SJCRH30 (cell line): ENCODE measurements at places on chromosomes 7 and 10. TPM values are rescaled to one million over a fixed set of nuclear protein-coding genes. Genes with fewer than 3 reads are reported as not detected.

DNA sequence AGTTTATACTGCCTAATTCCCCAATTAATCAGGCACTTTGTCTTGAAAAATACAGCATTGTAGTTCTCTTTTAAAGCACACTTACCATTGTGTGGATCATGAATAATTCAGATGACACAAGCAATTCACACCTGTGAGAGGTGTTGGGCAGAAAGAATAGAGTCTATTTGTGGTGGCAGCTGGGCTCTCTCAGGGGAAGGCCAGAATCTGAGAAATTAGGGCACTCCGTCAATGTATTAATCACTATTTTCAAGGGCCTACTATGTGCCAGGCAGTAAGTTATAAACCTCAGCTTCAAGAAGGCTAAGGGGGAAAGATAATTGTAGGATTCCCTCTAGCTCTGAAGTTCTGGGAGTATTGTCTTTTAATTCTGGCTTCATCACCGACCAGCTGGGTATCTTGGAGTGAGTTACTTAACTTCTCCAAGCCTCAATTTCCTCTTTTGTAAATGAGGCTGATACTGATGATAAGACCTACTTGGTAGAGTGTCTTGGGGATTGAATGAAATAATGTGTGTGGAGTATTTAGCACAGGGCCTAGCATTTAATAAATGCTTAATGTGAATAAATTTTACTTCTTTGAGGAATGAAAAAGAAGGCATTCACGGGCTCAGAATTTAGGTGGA lies 2.5 kb downstream of the CHN2 start:
- DNase-seq: no peak
- no peak overlapping the region for H3K4me3 ChIP-seq
- no peak overlapping the region for H3K27ac ChIP-seq
- no peaks in the 10 kb centered on the region for H3K4me1 ChIP-seq
- H3K36me3 ChIP-seq: no peaks in the 10 kb centered on the region

PCDH15 gene
- total RNA-seq: 0.77 and 1.3 TPM in 2 replicates

GRCh38 chr10:47065903-47066302 lies 154.7 kb downstream of the PTPN20 start:
- no peak overlapping the region for H3K4me3 ChIP-seq
- no peak overlapping the region for H3K27ac ChIP-seq
- no peaks in the 10 kb centered on the region for H3K36me3 ChIP-seq

EXOSC1 gene
- 46.9 and 51.4 TPM in 2 replicates for total RNA-seq

ELOVL3 gene
- total RNA-seq: 0.42 and 0.53 TPM in 2 replicates

ADRB1 gene
- total RNA-seq: 0.12 and 0.13 TPM in 2 replicates

GRCh38 chr7:77482015-77482414 lies 55.1 kb upstream of the PTPN12 start:
- no peak overlapping the region for H3K4me3 ChIP-seq
- no peaks in the 10 kb centered on the region for H3K36me3 ChIP-seq

DNA sequence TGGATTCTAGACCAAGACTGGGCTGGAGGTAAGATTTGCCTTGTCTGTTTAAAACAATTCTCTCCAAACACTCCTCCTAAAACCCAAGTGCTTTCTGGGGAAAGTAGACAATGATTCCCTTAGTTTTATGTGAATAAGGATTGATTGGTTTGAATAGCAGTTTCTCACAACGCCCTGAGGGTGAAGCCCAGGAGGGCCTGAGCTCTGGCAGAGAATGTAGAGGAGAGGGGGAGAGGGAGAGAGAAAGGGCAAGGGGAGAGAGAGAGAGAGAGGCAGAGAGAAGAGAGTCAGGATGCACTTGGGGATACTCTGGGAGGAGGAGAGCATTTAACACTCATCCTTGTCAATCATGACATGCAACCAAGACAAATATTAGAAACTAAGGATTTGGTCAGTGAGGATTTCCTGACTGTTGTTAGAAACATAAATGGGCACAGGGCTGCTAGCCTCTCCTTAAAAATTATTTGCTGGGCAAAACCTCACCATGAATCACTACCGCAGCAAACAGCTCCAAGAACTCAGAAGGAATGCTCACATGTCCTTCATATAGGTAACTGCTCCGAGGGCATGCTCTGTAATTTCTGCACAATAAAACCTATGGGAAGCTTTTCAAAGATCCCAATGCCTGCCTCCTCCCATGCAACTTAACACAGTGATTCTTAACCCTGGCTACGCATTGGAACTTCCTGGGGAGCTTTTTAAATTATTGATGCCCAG lies 55.2 kb upstream of the RAPGEF5 start:
- H3K27me3 ChIP-seq: no peaks in the 10 kb centered on the region
- H3K36me3 ChIP-seq: no peaks in the 10 kb centered on the region
- no peak for DNase-seq
- no peak overlapping the region for H3K4me3 ChIP-seq
- H3K4me1 ChIP-seq: no peaks in the 10 kb centered on the region

DNA sequence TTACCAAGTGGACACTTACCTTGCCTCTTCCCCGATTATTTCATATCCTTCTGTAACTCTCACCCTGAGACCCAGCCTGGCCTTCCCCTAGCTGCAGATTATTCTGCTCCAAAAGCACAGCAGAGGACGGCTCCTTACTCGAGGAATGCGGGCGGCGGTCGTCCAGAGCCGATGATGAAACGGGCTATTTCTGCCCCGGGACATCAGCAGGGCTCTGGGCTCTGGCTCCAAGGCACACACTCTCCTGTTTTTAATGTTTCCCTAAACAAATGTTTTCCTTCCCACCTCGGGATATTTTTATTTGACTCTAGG lies 343 bp upstream of the C10orf71 start:
- H3K4me1 ChIP-seq: peaks cover 28% of the 10 kb centered on the region
- H3K27ac ChIP-seq: peak overlapping the region; percentile 92
- peak overlapping the region; percentile 75 for H3K4me3 ChIP-seq
- peaks cover 3% of the 10 kb centered on the region; the same call in 1 of the 2 replicates for H3K36me3 ChIP-seq
- peak; percentile 67 for DNase-seq

IFIT2 gene
- 0.26 and 0.28 TPM in 2 replicates for total RNA-seq

- H3K4me3 ChIP-seq: no peak overlapping the region
- H3K36me3 ChIP-seq: no peaks in the 10 kb centered on the region
- no peaks in the 10 kb centered on the region for H3K4me1 ChIP-seq
- no peak overlapping the region for H3K27ac ChIP-seq
- peak; percentile 32 for DNase-seq
- no peaks in the 10 kb centered on the region for H3K27me3 ChIP-seq
Observed at GRCh38 chr7:40199076-40199802, 64.4 kb downstream of the SUGCT start.

DNA sequence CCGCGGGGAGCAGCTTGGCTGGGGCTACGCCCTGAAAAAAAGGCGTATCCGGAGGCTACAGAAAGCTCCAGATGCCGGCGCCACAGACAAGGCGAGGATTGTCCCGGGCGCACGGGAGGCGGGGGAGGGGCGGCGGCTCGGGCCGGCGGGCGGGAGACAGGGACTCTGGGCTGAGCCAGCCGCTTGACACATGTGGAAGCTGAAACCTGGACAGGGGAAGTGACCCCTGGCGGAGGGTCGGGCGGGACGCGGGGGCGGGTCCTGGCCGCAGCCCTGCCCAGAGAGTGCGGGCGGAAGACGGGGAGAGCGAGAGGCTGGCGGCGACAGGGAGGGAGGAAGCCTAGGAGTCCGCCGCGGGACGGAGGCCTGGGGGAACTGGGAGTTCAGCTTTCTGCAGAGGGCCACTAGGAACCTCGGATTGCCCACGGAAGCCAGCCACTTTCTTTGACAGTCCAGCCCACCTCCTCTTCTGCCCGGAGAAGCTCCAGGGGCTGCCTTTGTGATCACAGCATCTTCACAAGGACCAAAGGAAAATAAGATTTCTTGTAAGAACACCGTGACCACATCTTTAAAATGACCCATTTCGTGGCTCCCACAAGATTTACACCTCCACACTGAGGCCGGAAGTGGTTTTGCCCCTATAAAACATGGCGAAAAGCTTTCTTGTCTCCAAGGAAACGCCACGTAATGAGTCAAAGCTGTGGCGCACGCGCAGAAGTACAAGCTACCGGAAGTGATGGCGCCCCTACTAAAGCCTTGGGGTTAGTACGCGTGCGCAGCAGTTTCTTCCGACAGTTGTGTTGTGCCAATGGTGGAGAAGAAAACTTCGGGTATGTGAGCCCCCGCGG lies at the start of the genes PLOD3 and ZNHIT1:
Gene PLOD3 (minus strand): TSS at position 194 of the 848 bp plus-strand sequence. CDS start 307 bp downstream, outside the sequence.
Gene ZNHIT1 (plus strand): TSS at position 778 of the 848 bp plus-strand sequence. CDS start 31 bp downstream, at position 809.
- H3K4me3 ChIP-seq: peak within 1 kb of the TSS; percentile 76
- peaks cover 4% of the 10 kb centered on the region; the same call in 1 of the 2 replicates for H3K36me3 ChIP-seq
- DNase-seq: peak; percentile 100

FAM221A gene
- total RNA-seq: 1.5 and 1.8 TPM in 2 replicates
